ENCODE measurements at places on chromosomes 16 and 17.

GRCh38 chr17:27473190-27473747 is 17.0 kb downstream of the KSR1 start:
- no peak for DNase-seq

- no peak for DNase-seq
These were observed 8.3 kb downstream of the PIK3R6 start for GRCh38 chr17:8859027-8859803.

- no peak for DNase-seq
These were observed 78.6 kb upstream of the CDH5 start for GRCh38 chr16:66287926-66288325.

DNA sequence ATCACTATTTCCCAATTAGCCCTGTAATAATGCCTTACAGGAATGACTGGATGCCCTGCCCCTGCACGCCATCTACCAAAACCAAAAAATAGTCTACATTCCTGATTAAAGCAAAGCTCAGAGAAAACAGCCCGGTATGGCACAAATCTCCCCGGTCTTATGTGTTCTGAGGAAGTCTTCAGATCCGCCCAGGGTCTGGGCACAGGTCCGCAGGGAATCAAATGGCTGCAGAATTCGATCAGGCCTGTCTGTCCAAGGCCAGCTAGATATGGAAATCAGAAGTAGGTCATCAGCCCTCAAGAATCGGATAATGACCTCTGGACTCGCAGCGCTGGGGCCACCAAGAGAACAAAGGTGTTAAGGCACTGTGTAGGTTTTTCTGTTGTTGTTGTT is 171.0 kb downstream of the ZFHX3 start:
- no peak for DNase-seq

GRCh38 chr17:49229805-49230600 is 584 bp downstream of the PHOSPHO1 start:
- no peak for DNase-seq

DNA sequence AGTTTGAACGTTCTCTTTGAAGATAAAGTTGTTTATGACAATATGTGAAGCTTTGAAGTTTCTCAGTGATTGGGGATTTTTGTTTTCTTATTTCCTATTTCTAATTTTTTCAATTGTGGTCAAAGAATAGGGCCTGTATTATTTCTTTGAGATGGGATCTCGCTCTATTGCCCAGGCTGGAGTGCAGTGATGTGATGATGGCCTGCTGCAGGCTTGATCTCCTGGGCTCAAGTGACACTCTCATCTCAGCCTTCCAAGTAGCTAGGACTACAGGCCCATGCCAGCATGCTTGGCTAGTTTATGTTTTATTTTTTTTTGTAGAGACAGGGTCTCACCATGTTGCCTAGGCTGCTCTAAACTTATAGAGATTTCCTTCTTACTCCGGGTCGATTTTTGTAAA is 11.7 kb upstream of the ANKRD40CL start:
- no peak for DNase-seq

GRCh38 chr17:76265624-76266243 is 586 bp downstream of the UBALD2 start:
- peak; percentile 56 for DNase-seq

DNA sequence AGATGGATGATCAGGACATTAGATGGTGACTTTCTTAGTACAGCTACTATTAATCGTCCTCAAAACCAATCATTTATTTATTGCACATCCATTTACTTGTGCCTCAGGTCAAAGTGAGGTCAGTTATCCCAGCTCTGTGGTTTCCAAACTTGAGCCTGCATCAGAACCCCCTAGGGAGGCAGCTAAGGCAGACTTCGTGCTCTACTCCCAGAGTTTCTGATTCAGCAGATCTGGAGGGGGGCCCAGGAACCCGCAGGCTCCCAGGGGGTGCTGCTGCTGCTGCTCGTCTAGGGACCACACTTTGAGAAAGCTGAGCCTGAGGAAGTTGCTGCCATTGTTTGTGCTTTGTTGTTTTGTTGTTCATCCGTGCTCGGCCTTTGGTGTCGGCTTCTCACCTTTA is 44.0 kb upstream of the CLEC18B start:
- no peak for DNase-seq

- DNase-seq, result no peak
These were observed 22.4 kb upstream of the TAC4 start for GRCh38 chr17:49870298-49870697.

DNA sequence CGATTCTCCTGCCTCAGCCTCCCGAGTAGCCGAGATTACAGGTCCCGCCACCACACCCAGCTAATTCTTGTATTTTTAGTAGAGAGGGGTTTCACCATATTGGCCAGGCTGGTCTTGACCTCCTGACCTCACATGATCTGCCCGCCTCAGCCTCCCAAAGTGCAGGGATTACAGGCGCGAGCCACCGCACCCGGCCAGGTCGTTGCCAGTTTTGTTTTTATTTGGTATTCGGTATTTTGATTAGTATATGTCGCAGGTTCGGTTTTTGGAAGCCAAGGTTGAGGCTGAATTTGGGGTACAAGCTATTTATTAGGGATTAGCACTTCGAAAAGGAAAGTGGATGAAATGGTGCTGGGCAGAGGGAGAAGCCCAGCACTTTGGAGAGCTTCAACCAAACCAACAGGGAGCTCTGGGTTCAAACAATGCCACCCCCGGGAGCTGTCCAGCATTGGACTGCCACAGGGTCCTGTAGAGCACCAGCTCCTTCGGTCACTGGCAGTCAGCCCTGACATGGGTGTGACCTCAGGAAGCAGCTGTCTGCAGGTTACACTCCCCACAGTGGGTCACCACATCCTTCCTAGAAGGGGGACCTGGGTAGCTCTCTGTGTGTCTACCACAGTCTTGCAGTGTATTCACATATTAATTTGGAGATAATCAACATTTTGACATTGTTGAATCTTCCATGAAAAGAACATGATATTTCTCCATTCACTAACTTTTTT is 1.5 kb upstream of the CLEC10A start:
- peak; percentile 44 for DNase-seq

DNA sequence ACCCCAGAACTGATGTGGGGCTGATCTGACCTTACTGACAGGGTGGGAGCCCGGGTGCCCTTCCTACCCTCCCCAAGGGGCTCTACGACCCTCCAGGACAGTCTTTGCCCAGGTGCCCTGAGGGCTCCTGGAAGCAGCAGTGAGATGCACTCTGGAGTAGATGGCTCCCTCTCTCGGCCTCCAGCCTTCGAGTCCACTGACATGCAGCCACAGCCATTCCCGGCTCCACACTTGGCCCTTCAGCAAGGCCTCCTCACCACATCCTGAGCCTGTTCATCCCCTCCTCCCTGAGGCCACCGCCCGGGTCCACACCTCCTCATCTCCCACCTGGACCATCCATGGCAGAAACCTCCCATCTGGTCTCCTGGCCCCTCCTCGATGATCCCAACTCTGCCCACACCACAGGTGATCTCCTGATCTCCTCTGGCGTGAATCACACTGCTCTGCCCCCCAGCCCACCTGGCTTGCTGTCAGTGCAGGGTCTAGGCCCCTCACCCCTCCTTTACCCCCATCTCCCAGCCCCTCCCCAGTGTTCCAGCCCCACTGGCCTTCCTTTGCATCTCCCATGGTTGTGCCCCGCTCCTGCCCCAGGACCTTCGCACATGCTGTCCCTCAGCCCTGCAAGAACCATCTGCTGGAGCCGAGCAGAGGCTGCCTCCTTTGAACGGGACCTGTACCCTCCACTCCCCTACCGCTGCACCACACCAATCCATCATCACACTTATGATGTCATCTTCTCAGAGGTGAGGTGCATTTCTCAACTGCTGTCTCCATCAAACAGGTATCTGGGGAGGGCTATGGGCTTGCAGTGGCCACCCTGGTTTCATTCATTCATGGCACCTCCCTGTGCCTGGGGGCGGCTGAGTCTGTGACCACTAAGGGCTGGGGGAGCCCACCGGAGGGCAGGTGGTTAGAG is 44.7 kb downstream of the SOCS1 start:
- DNase-seq, result no peak

DNA sequence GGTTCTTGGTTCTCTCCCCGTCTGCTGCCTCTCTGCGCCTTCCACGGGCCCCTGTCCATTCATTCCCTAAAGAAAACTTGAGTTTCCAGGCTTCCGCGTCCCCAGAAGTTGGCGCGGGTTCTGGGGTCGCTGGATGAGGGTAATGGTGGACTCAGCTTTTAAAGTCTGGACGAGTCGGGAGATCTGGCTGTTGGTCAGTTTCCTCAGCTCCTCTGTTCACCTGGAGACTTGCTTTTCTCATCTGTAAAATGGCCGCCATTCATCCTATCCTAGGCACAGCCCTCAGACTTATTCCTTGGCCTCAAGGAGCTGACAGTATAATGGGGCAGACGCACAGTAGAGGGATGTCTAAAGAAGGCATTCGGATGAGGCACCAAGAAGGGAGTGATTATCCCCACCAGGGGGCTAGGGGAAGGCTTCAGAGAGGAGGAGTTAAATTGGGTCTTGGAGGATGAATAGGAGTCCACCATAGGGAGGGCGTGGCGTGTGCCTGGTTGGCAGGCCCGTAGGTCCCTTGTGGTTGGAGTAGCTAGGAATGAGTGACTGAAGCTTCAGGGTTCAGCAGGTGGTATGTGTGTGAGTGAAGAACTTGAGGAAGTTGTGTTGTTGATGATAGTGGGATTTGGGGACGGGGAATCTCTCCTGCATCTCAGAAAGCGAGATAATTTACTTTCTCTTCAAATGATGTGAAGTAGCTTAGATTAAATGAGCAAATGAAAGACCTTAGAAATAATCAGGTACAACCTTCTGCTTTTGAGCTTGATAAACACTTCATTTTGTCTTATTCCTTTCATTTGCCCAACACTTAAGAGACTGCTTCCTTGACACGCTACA is 652 bp downstream of the VPS35L start:
- peak; percentile 34 for DNase-seq

DNA sequence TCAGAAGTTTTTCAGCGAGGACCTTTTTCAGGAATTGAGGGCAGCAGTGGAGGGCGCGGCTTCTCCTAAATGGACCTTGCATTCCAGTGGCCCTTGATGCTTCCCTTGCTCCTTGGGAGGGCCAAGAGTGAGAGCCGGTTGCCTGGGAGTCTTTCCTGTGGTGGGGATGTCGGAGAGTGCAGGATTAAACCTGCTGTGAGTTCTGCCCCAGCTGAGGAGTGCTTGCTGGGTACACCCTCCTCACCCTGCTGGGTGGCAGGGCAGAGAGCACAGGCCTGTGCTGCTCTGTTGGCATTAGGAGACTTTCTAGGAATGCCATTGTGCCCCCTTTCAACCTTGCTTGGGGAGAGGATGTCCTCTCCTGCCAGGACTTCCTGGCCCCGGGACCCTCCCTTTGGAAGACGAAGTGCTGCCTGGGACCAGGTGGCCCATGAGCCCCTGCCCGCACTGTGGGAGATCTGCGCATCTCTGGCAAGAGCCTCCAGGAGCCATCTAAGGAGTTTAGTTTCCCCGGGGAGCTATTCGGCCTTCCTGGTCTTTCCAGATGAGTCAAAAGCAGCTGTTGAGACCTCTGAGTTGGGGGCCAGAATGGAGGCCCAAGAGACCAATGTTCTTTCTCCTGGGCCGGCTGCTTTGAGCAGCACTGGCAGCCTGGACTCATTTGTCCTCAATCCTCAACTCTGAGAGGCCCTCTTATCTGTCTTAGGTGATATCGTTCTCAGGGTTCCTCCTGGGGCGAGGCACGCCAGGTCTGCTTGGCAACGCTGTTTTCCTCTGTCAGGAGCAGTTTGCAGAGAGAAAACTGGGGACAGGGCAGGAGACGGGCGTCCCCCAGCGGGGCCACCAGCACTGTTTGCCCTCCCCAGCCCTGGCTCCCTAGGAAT is 5.6 kb downstream of the LLGL2 start:
- DNase-seq, result no peak

DNA sequence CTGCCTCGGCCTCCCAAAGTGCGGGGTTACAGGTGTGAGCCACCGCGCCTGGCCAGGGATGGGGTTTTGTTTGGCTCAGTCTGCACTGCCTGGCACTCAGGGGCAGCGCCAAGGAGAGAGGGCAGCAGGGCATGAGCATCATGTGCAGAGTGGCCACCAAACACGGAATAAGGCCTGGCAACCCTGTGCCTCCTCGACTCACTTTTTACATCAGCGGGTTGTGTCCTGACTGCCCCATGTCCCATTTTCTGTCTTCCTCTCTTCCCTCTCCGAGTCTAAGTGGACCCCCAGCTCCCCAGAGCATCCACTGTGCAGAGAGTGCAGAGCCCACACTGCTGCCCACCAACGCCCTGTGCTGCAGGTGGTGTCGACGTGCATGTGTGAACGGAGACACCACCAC is 18.2 kb upstream of the TRAP1 start:
- DNase-seq, result no peak

- peak; percentile 96 for DNase-seq
These were observed 37.9 kb upstream of the ARL4D start for GRCh38 chr17:43360739-43361505.

GRCh38 chr17:19417611-19418010 is 6.6 kb downstream of the RNF112 start:
- DNase-seq, result no peak

- no peak for DNase-seq
These were observed 73.4 kb upstream of the TNRC6C start for GRCh38 chr17:77884967-77885641.

GRCh38 chr17:28940675-28941074 is 10.6 kb downstream of the PHF12 start:
- DNase-seq, result no peak

- DNase-seq, result no peak
These were observed 13.3 kb upstream of the SLC5A10 start for GRCh38 chr17:18938692-18939023.

DNA sequence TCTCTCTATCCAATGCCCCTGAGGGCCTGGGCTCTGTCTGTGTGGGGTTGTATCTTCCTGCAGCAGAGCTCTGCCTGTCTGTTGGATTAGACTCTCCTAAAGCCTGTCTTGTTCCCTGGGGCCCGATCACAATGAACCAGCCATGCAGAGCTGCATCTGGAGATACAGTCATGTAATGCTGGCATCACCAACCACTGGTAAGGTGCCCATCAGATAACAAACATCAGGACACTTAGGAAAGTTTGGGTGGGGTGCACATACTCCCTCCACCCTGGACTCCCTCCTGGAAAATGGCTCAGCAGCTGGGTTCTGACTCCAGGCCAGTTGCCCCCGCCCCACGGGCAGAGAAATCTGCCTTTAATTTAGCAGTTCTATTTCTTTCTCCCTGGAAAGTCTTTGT is 61.3 kb upstream of the BRD7 start:
- no peak for DNase-seq

DNA sequence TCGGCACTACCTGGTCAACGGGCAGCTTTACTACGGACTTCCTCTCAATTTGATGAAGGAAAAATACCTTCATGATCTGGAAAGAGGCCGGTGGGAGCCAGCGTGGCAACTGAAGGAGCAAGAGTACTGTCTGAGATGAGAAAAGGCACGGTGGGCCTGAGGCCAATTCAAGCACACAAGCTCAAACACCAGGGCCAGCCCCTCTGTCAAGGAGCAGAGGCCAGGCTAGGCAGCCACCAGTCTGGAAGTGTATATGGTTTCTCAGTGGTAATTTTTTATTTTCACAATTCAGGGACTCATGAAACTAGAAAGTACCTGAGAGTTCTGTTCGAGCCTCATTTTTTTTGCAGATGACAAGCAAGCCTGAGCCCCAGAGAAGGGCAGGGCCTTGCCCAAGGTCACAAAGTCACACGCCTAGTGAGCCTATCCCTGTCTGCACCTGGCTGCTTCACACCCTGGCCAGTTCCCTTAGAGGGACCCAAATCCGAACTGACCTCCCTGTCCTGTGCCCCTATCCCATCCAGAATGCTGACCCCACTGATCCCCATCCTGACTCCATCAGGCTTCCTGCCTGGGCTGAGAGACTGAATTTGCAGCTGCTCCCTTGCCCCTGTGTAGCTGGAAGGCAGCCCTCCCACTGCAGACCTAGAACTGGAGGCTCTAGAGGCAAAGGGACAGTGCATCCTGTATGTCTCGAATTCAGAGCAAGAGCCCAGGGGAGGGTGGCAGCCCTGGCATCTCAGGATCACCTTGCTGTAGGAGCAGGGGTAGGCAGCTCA is 4.8 kb upstream of the TBX2 start:
- no peak for DNase-seq
